BE2C (cell line): ENCODE measurements at places on chromosomes 1 and 21.

GRCh38 chr1:204714861-204715511, 29.4 kb upstream of the LRRN2 start:
- DNase-seq, result no peak

- no peak for DNase-seq
Observed at GRCh38 chr1:18341291-18342069, 139.2 kb upstream of the KLHDC7A start.

DNA sequence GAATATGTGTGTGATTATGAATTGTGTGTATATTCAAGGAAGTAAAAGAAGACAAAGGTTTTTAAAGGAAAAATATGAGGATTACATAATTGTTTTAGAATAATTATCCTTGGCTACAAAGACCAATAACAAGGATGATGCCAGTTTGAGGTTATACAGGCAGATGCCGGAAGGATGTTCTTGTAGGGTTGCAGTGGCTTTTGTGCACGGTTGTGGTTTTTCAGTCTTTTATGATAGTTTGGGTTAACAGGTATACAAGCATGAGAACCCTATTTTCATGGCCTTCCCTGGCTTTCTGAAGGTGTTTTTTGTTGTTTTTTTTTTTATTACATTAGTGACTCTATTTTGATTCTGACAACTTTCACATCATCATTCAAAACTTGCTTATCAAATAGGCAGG, 4.9 kb downstream of the CR2 start:
- no peak for DNase-seq

GRCh38 chr1:9481048-9481447, 58.2 kb upstream of the SLC25A33 start:
- DNase-seq, result no peak

GRCh38 chr1:202811296-202812175, 782 bp downstream of the PCAT6 start:
- no peak for DNase-seq

DNA sequence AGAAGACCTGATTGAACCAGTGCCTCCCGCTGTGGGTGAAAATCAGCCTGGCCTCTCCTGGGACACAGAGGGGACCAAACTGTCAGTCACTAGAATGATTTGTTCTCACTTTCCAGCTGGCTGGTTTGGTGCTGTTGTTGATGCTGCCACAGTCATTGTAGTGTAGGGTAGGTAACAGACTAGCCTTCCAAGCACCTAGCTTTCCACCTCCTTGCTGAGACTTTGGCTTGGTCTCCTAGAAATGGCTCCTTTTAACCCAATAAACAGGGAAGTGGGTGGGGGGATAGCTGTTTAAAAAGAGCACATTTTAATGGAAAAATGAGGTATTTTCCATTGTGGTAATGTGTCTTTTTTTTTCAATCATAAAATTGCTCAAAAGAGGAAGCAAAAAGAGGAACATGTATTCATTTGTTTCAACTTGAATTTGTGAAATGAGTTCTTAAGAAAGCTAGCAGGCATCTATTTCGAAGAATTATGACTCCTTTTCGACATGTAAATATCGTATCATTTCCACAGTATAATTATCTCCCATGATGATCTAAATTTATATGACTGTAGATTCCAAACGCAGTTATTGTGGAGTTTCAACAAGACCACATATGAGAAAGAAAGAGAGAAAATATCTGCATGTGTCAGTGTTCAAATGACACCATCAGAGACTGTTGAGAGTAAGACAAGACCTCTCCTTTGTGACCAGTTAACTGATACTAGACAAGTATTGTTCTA, 190.1 kb downstream of the HLX start:
- DNase-seq, result no peak

GRCh38 chr1:175364424-175365076, 172.0 kb upstream of the KIAA0040 start:
- DNase-seq, result no peak

DNA sequence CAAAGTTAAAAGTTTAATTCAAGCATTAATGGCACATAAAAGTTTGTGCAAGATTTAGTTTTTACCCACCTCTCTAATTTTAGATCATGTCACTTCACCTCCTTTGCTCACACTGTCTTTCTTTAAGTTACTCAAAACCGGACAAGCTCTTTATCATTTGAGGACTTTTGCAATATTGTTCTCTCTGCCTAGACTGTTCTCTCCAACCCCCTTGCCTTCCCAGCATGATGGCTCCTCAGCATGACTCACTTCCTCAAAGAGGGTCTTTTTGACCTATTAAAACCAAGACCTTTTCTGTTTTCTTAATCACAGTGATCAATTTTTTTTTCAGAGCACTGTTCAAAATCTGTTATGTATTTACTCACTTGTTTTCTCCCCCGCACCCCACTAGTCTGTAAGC, 61.3 kb downstream of the XKR8 start:
- no peak for DNase-seq

- DNase-seq, result no peak
Observed at GRCh38 chr1:112126598-112126997, 137.1 kb upstream of the KCND3 start.

- no peak for DNase-seq
Observed at GRCh38 chr1:22257290-22258275, 114.7 kb upstream of the WNT4 start.

GRCh38 chr21:44991538-44992483, 52.0 kb downstream of the SLX9 start:
- no peak for DNase-seq

DNA sequence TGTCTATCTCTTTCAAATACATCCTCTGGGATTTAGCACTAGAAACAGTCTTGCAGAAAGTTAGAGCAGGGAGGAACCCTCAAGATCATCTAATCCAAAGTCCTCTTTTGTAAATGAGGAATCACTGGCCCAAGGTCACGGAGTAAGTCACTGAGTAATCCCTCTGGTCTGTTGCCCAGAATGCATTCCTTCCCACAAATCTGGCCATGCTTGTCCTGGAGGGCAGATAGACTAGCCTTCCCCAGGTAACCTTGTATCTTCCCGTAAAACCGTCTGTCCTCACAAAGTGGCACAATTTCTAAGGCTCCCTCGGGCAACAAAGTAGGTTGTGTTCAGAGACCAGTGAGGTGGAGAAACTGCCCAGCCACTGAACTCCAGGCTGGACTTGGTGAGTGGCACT, 46.2 kb downstream of the DDR2 start:
- DNase-seq, result no peak

GRCh38 chr1:38941093-38941492, 537 bp downstream of the RHBDL2 start:
- no peak for DNase-seq

DNA sequence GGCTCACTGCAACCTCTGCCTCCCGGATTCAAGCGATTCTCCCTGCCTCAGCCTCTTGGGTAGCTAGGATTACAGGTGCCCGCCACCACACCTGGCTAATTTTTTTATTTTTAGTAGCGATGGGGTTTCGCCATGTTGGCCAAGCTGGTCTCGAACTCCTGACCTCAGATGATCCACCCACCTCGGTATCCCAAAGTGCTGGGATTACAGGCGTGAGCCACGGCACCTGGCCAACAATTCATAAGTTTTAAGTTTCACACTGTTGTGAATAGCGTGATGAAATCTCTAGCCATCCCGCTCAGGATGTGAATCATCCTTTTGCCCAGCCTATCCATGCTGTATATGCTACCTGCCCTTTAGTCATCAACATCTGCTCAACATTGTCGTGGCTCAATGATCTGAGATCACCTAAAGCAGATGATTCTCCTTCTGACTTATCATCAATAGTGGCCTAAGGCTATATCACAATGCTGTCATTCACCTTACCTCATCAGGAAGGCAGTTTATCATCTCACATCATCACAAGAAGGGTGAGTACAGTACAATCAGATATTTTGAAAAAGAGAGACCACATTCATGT, 2.6 kb downstream of the PFDN2 start:
- no peak for DNase-seq
